NCI-H1105 treated with DMSO at 0.1 percent for 48 hours (cell line): ENCODE measurements at places on chromosomes 5 and 9.
A peak's percentile ranks its signal among the peaks of the same experiment; 100 is the strongest.

DNA sequence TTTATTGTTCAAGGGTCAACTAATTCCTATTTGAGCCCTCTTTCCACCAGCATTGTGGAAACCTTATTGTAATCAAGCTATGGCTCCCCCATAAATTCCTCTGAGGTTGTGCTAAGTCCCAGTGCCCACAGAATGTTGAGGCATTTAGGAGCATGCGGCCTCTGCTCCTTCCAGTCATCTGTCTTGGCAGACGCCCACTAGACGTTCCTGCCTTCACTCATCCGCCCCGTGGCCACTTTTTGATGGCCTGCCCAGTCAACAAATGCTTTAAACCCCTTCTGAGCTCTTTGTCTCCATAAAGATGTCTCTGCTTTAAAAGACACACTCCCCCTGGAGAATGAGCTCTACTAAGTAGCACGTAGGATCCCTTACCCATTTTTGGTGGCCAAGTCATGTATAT is 104.7 kb downstream of the GAS1 start:
- DNase-seq: no peak

DNA sequence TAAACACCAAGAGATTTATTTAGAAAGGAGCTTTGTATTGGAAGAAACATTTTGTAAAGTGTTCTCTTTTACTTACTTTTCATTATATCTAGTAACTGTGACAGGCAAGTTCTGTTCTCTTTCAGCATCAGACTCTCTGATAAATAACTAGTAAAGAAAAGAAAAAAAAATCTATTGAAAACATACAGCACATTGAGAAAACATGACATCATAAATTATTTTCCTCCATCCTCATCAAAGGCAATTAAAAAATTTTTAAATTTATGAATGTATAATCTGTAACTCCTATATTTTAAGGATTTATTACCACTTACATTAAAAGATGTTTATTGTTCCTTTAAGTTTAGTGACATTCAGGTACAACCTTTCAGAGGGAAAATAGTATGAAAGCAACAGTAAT is 11.1 kb downstream of the CCNH start:
- DNase-seq: no peak

GRCh38 chr9:128254855-128255759 is 20.7 kb downstream of the GOLGA2 start:
- peak; percentile 49 for DNase-seq

- DNase-seq: peak; percentile 83
These were observed 22.0 kb upstream of the MAPK9 start for GRCh38 chr5:180313677-180314505.
